ENCODE measurements at places on chromosomes 7 and 10. TPM values are rescaled to one million over a fixed set of nuclear protein-coding genes. Genes with fewer than 3 reads are reported as not detected.
A peak's percentile ranks its signal among the peaks of the same experiment; 100 is the strongest.

RHOBTB1 gene
- not detected for total RNA-seq

DNA sequence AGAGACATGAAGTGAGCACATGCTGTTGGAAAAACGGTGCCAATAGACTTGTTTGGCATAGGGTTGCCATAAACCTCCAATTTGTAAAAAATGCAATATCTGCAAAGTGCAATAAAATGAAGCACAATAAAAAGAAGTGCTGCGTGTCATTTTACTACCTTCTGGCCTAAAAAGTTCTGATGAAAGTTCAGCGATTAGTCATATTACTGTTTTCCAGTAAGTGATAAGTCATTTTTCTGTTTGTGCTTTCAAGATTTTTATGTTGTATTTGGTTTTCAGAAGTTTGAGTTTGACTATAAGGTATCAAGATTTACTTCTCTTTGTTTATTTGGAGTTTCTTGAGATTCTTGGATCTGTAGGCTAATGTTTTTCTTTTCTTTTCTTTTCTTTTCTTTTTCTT, 16.8 kb downstream of the AOAH start:
- no peak for DNase-seq

DNA sequence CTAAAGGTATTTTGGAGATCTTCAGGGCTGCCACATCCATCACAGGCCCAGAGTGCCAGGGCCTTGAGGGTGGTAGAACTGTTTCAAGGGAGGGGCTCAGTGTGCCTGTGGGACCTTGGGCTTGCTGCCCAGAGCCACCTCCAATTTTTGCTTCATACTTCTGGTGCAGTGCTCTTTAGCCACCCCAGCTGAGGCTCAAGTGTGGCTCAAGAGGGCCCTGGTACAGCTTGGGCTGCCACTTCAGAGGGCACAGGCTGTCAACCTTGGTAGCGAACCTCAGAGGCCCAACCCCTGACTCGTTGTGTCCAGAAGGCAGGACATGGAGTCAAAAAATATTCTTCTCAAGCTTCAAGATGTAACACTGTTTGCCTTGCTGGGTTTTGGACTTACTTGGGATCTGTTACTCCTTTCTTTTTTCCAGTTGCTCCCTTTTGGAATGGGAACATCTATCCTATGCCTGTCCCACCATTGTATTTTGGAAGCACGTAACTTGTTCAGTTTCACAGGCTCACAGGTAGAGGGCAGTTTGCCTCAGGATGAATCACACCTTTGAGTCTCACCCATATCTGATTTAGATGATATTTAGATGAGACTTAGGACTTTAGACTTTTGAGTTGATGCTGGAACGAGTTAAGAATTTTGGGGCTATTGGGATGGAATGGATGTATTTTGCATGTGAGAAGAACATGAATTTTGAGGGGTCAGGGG, 224.8 kb downstream of the RPS24 start:
- no peak for DNase-seq

DNA sequence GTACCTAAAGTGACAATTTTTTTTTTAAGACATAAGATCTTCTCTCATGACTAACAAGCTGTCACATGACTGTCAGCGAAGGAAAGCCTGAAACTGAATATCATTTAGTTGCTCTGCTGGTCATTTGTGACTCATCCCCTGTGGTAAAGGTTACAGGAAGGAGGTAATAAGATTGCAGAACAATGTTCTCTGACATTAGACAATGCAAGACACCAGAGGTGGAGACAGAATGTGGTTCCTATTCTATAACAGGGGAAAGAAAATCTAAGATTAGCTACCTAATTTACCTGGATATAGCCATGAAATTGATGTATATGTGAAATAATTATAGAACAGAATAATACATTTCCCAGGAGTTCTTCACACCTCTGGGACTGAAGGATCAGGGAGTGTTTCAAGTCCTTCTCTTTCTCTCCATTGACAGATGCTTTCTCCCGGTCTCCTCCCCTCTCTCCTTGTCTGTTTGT, 47.7 kb downstream of the LRGUK start:
- DNase-seq: no peak

THNSL1 gene
- total RNA-seq: 0.52 TPM

- DNase-seq: no peak
Observed at GRCh38 chr10:70588859-70589570, 13.5 kb downstream of the PRF1 start.

AGMO gene
- not detected for total RNA-seq

- peak; percentile 62 for DNase-seq
Observed at GRCh38 chr7:151051108-151051507, 2.8 kb downstream of the ASIC3 start.

GRCh38 chr10:125984346-125984745, 88.0 kb downstream of the FANK1 start:
- DNase-seq: no peak

GRCh38 chr7:2687881-2688318, at the start of gene AMZ1:
Gene AMZ1 (plus strand): TSS chr7:2688202. CDS start chr7:2700452, 12,250 bp downstream.
- no peak for DNase-seq

DNA sequence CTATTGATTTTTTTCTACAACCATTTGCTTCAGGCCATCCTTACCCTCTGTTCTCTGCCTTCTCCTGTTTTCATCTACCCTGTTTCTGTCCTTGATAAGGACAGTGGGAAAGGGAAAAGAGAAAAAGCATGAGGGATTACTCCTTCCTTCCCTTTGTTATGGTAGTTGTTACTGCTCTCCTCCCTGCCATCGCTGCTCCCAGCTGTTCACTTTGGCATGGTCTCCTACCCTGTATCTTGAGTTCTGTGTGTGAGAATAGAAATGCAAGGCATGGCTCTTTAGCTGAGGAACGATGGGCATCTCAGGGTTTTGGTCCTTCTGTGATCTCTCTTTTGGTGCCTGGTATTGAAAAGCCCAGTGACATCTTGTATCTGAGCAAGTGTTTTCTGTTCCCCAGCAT, 6.4 kb downstream of the CCSER2 start:
- no peak for DNase-seq

AQP1 gene
- total RNA-seq: 0.22 TPM

- DNase-seq: no peak
Observed at GRCh38 chr7:157462840-157463239, 126.0 kb downstream of the DNAJB6 start.

GRCh38 chr7:42332605-42333222, 95.7 kb upstream of the GLI3 start:
- no peak for DNase-seq
